ENCODE measurements at places on chromosomes 7 and 10.

GRCh38 chr7:19117091-19117869 is at the start of gene TWIST1:
Gene TWIST1, minus strand, starts transcription at chr7:19117636. Its CDS starts 315 bp downstream, at chr7:19117321.
- DNase-seq, result no peak

DNA sequence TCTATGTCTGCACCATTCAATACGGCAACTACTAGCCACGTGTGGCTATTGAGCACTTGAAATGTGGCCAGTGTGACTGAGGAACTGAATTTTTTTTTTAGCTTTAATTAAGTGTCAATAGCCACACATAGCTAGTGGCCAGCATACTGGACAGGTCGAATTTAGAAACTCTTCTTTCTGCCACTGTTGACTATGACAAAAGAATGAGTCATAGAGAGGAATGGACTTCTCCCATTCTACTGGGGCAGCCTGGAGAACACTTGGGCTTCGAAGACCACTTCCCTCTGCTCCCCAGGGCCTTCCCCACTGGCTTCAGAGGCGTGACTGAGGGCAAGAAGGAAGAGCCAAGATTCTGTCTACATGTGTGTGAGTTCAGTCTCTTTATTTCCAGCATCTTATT is 137.5 kb downstream of the SNX10 start:
- DNase-seq, result no peak

GRCh38 chr7:156950381-156950858 is 908 bp downstream of the NOM1 start:
- DNase-seq, result no peak

DNA sequence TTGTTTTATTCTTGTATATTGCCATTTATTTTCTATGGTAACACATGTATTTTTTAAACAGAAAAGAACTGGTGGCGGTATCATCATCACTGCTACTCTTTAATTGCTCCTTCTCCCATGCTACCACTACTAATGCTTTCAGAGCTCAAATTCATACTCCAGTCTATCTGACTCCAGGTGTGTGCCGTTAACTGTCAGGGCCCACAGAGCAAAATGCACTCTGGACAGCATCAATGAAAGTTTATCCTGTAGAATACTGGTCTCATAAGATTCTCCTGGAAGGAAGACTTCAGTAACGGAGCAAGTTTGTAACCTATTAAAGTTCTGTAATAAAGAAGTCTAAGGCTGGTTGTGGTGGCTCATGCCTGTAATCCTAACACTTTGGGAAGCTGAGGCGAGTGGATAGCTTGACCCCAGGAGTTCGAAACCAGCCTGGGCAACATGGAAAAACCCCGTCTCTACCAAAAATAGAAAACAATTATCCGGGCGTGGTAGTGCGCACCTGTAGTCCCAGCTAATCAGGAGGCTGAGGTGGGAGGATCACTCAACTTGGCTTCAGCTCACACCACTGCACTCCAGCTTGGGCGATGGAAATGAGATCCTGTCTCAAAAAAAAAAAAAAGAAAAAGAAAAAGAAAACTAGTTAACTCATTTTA is 18.4 kb downstream of the ZNRF2 start:
- DNase-seq, result no peak

DNA sequence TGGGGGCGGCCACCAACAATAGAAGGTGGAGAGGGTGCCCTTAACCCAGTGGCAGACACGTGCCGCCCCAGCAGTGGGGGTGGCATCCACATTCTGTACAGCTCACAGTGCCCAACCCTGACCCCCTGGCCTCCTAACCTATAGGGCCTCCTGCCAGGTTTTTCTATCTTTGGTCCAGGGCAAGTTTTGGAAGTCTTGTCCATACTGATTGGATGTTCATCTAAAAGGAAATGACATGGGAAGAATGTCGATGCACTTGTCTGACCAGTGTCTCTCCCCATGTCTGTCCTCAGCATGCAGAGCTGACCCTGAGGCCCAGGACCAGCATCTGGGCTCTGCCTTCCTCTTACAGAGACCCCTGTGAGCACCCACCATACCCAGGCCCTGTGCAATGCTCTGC is 32.3 kb upstream of the ANTXRL start:
- no peak for DNase-seq

DNA sequence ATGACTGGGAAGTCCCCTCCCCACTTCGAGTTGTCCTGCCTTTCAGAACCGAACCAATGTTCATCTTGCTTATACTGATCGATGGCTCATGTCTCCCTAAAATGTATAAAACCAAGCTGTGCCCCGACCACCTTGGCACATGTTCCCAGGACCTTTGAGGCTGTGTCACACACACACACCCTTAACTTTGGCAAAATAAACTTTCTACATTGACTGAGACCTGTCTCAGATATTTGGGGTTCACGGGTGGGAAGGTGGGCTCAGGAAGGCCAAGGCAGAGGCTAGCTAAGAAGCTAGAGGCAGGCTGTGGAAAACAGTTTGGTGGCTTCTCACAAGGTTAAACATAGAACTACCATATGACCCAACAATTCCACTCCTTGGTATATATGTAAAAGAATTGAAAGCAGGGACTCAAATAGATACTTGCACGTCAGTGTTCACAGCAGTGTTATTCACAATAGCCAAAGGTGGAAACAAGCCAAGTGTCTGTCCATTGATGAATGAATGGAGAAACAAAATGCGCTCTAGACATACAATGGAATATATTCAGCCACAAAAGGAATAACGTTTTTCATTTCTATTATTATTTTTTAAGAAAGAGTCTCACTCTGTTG is 15.4 kb downstream of the PRF1 start:
- DNase-seq, result peak; percentile 60

DNA sequence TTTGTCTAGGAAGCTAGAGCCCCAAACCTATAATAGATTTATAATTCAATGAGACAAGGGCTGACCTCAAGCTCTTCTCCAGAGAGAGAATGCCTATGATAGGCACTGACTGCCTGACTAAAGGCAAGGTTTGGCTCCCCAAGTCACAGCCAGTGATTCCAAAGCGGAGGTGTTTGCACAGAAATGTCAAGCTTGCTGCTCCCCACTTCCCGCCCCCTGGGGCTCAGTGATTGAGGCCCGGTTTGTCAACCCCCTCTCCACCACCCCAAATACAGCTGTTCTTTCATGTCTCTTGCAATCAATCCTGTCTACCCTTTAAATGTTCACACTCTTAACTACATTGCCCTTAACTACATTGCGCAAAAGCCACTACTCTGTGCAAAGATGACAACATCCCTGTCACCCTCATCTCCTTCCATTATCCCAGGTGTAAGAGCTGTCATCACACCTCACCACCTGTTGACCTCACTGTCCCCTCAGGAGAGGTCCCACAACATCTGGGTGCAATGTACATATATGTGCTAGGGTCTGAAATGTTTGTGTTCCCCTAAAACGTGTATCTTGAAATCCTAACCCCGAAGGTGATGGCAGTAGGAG is 58.0 kb downstream of the NUDCD3 start:
- peak; percentile 77 for DNase-seq

DNA sequence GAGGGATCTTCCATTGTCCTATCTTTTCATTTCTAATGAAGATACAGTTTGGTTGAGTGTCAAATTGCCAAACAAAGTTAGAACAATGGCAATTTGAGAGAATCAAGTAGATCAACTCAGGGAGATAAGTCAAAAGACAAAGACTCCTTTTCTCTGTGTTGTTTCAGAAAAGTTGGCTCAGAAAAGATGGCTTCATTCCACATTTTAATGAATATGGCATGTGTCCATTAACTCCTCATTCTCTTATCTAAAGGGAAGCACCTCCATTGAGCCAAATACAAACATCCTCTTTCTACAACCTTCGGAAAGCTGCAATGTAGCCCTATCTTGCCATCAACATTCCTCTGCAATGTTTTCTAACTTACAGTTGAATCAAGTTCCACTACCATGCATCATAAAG is 939.0 kb upstream of the C7orf33 start:
- DNase-seq, result no peak

GRCh38 chr10:111129363-111129762 is 52.5 kb downstream of the ADRA2A start:
- no peak for DNase-seq

DNA sequence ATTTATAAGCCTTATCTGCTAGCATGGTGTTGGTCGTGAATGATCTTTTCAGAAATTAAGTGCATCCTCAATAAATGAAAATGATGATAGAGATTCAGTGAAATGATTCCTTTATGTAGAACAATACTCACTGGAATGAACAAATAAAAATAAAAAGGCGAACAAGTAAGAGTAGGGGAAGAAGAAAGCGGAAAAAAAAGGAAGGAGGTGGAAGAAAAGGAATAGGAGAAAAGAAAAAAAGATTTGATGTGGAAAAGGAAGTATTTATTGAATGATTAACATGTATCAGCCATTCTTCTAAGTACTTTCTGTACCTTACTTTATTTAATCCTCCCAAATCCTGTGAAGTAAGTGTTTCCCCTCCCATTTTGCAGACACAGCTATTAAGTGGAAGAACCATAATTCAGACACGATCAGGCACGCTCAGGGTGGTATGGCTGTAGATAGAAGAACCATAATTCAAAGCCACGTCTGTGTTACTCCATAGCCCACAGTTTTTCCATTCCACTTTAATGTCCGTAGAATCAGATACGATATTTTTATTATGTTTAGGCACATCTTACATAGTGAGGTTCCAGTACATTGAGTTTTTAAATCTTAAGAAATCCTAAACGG is 156.2 kb upstream of the LAMB4 start:
- no peak for DNase-seq

- DNase-seq, result no peak
Observed at GRCh38 chr7:132572526-132572925, 3.7 kb downstream of the PLXNA4 start.

- DNase-seq, result no peak
Observed at GRCh38 chr7:84117304-84117703, 77.3 kb downstream of the SEMA3A start.

DNA sequence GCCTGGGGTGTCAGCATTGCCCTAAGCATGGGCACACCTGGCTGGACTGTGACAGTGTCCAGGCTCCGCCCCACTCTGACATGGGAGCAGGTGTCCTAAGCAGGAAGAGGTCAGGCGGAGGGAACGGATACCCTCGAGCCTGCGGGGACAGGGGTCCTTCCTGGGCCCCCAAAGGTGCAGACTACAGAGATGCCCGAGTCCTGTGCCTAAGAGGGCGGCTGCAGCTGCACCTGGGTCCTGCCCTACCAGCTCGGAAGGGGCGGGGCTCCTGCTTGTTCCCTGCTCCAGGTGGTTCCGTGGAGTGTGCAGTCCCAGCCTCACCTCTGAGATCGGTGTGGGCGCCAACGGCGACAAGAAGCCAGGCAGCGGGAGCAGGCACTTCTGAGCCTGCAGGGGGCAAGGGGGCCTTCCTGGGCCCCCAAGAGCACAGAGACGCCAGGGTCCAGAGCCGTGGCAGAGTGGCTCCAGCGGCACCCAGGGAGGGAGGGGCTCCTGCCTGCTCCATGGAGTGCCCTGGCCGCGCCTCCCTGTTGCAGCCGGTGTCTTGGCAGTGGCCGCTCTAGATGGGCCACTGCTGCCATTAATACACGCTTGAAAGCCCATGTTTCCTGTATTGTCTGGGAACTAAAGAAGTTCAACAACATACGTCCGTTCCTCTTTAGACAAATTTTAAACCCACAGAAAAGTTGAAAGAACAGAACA is 64.5 kb upstream of the CACNA2D1 start:
- no peak for DNase-seq

DNA sequence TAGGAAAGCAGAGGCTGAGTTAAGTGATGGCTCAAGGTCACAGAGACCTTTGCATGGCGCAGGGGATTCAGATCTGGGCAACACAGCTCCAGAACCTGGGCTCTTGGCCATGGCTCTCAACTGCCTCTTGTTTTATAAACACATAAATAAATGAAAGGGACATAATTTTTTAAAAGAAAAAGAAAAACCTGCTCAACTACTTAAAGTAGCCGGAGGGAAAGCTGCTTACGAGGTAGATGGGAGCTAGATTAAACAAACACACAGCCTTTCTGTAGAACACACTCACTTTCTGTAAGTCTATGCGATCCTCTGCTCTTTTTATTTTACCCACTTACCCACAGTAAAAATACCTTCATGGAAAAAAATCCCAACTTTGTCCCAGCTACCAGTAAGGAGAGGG is 81.3 kb downstream of the PIP4K2A start:
- no peak for DNase-seq

DNA sequence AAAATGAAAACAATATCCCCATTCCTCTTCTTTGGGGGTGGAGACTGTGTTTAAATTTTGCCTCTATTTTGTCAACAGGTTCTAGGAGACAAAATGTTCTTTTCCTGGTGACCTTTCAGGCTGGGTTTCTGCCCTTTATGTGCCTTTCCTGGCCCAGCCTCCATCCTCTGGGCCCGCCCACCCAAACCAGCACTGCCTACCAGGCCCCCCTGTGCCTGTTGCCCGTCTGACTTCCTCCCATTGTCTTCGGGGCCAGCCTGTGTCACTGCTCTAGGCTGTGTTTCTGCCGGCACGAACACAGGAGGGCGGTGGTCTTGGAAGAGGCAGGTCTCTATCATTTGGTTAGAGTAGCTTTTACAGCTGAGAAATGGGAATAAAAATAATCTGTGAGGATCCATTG is 13.9 kb downstream of the TSPAN14 start:
- peak; percentile 75 for DNase-seq

DNA sequence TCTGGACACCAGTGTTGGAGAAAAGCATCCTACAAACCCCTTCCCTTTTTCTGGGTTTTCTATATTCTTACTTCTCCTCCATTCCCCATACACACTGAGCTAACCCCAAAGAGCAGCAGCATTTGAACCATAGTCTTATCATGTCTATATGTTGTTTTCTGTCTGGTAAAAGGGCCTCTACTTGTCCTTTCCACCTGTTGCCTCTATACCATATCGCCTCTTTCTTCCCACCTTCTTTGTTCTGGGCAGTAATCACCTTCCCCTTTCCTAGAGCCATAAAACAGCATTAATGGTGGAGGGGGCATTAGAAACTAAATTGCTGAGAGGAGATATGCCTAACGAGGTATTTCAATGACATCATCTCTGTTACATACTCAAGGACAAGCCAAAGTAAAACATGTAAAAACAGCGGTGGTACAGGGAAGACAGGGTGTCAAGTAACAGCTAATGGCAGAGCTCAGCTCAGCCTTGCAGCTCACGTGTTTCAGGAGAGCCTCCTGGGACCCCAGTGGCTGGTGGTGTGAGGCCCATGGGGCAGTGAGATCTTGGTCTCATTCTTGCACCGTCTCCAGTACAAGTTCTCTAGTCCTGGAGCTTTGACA is 20.6 kb downstream of the NPY start:
- DNase-seq, result no peak

DNA sequence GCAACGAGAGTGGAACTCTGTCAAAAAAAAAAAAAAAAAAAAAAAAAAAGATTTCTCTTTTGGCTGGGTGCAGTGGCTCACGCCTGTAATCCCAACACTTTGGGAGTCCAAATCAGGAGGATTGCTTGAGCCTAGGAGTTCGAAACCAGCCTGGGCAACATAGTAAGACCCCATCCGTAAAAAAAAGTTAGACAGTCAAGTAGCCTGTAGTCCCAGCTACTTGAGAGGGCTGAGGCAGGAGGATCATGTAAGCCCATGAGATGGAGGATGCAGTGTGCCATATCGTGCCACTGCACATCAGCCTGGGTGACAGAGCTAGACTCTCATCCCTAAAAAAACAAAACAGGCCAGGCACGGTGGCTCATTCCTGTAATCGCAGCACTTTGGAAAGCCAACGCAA is 25.2 kb downstream of the PDLIM1 start:
- no peak for DNase-seq

GRCh38 chr10:10816447-10816846 is 201.2 kb upstream of the CELF2 start:
- DNase-seq, result no peak

All from putamen (tissue), 1 donor.